ENCODE measurements at places on chromosomes 7 and 10.

DNA sequence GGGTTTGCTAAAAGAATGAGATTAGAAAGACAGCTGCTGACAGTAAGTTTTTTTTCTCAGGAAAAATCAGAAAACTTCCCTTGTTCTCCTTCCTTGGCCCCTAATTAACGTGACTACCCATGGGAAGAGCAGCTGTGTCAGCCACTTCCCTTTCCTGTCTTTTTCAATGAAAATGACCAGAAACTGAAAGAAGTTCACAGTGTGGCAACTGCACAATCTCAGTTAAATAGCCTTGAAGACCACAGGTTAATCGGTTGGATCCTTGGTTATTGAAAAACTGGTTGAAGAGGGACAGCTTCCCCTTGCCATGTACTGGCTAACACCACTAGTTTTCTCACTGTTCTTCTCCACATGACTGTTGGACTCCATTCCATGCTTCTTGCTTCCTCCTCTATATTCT, 148.8 kb upstream of the AGR3 start:
- no peak for DNase-seq

GRCh38 chr7:73341877-73342276, 13.9 kb downstream of the FKBP6 start:
- DNase-seq = no peak

- DNase-seq = no peak
Observed at GRCh38 chr10:114538181-114538906, 119.7 kb downstream of the ABLIM1 start.

DNA sequence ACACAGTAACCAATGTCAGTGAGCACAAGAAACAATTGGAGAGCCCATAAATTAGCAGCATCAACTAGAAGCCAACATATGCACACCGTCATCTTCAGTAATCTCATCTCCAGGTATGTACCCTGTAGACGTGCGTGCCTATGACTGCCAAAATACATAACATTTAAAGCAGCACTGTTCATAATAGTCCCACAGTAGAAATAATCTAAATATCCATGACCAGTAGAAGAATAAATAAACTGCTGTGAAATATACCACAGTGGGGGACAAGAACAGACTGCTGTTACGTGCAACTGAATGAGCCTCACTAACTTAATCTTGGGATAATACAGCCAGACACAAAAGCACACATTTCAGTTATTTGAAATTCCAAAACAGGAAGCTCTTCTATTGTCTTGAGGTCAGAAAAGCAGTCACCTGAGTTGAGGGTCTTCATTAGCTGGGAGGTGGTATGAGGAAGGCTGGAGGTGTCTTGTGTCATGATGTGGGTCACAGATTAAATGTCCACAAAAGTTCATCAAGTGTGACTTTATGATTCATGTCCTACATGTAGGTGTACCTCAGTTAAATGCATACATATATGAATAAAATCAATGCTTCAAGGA, 454.2 kb upstream of the AKR1E2 start:
- DNase-seq = no peak

DNA sequence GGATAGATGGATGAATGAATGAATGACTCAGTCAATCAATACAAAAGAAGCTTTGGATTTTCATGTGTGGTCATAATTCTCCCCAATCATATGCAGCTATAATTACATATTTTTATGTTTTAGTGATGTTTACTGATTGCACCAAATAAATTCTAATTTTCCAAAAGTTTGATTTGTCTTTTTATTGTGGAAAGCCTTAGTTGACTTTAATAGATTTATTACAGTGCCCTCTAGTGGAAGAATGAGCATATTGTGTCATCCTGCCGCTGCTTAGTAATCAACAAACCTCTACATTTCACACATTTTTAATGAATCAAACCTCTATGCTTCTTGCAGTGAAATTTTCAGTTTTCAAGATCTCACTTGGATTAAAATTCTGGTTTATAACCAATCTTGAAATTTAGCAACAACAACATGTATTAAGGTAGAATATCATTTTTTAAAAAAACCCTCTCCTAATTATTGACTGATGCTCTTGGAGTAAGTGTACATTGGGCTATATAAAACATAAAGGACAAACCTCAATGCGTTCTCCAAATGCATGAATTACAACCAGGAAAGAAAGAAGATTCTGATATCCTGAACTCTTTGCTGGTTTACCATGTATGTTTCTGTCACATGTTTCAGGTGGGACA, 55.6 kb upstream of the PNLIP start:
- no peak for DNase-seq

GRCh38 chr7:124992851-124993562, 63.4 kb upstream of the POT1 start:
- DNase-seq = no peak

GRCh38 chr7:68334636-68335272, 1263.5 kb upstream of the AUTS2 start:
- no peak for DNase-seq

DNA sequence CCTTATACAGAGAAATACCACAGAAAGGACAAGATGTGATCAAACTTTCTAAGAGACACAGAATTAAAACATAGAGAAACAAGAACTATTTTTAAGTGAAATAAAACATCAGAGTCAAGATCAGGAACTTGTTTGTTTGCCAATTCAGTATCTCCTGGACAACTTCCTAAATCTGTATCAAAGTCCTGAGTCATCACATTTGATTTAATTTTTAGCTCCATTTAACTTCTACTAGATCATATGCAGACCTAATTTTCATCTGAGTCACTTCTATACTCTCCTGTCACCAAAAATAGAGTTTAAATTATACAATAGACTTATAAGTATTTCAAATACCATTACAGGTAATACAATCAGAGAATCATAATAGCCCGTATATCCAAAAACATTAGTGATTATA, 268.1 kb downstream of the PRKG1 start:
- no peak for DNase-seq

GRCh38 chr7:26291699-26292538, at the start of gene SNX10:
Gene SNX10, plus strand, starts transcription at chr7:26291862. Its CDS starts 54,581 bp downstream, at chr7:26346443.
- DNase-seq = no peak

DNA sequence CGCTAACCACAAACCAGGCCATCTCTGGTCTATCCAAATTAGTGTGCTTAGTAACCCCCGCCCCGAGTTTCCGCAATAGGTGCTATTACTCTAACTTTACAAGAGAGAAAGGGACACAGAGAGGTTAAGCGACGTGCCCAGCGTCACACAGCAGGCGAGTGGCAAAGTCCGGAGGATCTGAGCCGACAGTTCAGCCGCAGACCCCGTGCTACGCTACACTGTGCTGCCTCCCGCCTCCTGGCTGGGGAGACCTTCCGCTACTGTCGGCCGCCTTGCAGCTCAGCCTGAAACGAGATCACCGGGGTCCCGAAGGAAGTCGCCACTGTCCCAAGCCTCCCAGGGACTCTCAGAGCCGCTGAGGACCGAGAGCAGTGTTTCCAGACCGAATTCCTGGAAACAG, 799 bp downstream of the INTS1 start:
- DNase-seq = no peak

GRCh38 chr10:123848564-123849457, 42.8 kb downstream of the CPXM2 start:
- no peak for DNase-seq

DNA sequence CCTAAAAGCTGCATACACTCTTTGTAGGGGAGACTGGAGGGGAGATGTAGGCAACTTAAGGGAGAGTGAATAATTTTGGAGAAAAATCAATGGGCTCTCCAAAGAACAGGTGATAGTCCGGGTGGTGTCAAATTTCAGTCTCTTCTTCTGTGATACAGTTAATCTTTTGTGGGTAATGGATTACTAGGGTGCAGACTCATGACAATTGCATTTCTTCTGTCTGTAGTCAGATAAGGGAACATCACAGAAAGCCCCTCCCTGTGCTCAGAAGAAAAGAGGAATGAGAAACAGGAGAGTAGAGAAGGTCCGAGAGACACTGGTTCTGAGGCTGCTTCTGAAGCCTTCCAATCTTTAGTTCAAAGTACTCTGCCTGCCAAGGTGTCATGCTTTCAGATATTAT, 1140.7 kb upstream of the LRRN3 start:
- DNase-seq = no peak

DNA sequence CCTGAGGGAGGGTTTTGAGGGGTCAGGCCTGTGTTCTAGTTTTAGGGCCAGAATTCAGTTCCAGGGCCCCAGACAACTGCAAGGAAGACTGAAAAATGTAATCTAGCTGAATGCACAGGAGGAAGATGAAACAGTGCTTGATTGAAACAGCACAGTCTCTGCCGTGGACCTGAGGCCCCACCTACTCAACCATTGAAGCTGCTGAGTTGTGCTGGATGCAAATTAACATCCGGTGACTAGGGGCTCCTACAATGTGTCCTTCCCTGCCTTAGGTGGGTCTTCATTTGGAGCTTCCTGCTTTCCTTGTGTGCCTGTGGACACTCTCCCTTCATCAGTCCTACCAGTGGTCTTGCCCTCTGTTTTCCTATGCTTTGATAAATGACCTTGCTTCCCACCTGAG, 5.7 kb downstream of the GLRX3 start:
- no peak for DNase-seq

GRCh38 chr7:120966961-120967360, 16.4 kb downstream of the ING3 start:
- DNase-seq = no peak

DNA sequence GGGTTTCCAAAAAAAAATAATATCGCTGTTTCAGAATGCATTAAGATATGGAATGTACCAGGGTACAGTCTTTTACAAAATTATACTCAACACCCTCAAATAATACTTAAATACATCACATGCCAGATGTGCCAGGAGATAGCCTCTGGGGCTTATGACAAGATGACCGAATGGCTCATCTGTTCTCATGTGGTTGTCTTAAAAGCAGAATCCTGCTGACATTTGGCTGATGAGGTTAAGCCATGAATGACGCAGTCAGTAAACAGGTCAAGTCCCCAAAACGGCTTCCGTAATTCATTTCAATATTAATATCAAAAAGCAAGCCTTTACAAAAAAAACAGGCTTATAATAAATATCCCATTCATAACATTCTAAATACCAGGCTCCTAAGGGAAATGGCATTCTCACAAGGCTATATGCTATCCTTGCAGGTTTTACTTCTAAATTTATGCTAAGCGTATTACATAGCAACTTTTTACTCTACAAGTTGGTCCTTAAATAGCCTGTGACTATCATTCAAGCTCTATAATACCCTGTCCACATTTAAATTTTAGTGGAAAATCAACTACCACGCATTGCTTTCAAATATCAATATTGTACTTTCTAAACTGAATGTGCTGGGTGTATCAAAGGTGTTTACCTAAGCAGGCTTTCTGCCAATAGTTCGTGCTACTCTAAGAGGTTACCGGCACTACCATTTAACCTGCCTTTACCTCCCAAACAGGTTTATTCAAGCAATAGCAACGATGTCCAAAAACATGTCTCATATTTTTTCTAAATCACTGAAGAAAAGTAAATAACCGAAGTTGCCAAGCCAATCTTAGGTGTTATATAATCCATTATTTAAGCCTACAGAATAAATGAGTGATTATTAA, 15.6 kb downstream of the SMURF1 start:
- DNase-seq = peak; percentile 80

GRCh38 chr7:22663357-22663718, 63.7 kb upstream of the IL6 start:
- no peak for DNase-seq

DNA sequence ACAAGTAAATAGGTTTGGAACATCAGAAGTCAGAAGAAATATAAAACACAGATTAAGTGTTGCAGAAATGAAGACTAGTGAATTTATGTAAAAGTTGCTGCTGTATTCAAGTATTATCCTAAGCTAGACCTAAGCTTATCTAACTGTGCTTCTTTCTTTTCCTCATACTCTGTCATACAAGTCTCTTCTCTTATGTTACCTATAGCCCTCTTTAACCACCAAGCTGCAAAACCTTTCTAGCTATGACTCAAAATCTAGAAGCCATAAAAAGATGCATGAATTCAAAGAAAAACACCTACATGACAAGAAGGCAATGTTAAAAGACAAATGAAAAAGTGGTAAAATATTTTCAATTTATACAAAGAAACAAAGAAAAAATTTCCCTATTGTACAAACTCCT, 23.0 kb downstream of the DENND11 start:
- no peak for DNase-seq

- DNase-seq = no peak
Observed at GRCh38 chr7:6639032-6639431, 1.9 kb downstream of the ZNF316 start.
